T-helper 17 cell (primary cell): ENCODE measurements at places on chromosomes 12 and 14. TPM values are rescaled to one million over a fixed set of nuclear protein-coding genes. Genes with fewer than 3 reads are reported as not detected.

DNA sequence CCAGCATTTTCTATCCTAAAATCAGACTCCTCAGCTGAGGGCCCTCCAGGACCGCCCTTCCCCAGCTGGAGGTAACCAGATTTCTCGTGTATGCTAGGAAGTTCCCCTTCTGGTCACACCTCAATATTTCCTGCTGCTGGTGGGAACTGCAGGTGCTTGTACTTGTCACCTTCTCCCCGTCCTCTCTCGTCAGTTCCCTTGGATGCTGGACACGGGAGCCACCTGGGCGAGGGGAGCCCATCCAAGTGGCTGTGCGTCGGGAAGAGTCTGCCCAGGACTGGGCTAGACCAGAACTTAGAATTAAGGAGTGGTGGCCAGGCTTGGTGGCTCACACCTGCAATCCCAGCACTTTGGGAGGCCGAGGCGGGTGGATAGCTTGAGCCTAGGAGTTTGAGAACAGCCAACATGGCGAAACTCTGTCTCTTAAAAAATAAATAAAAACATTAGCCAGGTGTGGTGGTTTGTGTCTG, 23.2 kb upstream of the KIF26A start:
- peak overlapping the region; percentile 75 for H3K4me3 ChIP-seq
- H3K27ac ChIP-seq: no peak overlapping the region
- peak; percentile 3 for DNase-seq
- no peaks in the 10 kb centered on the region for H3K36me3 ChIP-seq

GRCh38 chr12:27824126-27824842, 44.2 kb upstream of the MANSC4 start:
- H3K4me3 ChIP-seq: peak overlapping the region; percentile 19
- no peaks in the 10 kb centered on the region for H3K27me3 ChIP-seq
- DNase-seq: no peak
- H3K4me1 ChIP-seq: peaks cover 20% of the 10 kb centered on the region
- H3K27ac ChIP-seq: peak overlapping the region; percentile 79

DNA sequence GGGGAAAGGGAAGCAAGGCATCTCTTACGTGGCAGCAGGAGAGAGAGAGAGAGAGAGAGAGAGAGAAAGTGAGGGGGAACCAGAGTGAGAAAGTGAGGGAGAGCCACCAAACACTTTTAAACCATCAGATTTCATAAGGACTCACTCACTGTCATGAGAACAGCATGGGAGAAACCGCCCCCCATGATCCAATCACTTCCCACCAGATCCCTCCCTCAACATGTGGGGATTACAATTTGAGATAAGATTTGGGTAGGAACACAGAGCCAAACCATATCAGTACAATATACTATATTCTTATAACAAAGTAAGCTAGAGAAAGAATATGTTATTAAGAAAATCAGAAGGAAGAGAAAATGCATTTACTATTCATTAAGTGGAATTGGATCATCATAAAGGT, 53.7 kb upstream of the PLXNC1 start:
- no peak overlapping the region for H3K4me3 ChIP-seq
- peaks cover 12% of the 10 kb centered on the region for H3K27me3 ChIP-seq
- peaks cover 5% of the 10 kb centered on the region for H3K4me1 ChIP-seq
- peaks cover 2% of the 10 kb centered on the region for H3K36me3 ChIP-seq
- no peak for DNase-seq

- no peak for DNase-seq
- H3K27ac ChIP-seq: no peak overlapping the region
- H3K27me3 ChIP-seq: no peaks in the 10 kb centered on the region
- no peaks in the 10 kb centered on the region for H3K36me3 ChIP-seq
- H3K4me3 ChIP-seq: no peak overlapping the region
- H3K4me1 ChIP-seq: peaks cover 26% of the 10 kb centered on the region
Observed at GRCh38 chr12:68478516-68479260, 132.0 kb upstream of the RAP1B start.

The MYRFL gene
- total RNA-seq: not detected

GRCh38 chr14:58770491-58770982, 132.8 kb downstream of the DACT1 start:
- H3K4me1 ChIP-seq: no peaks in the 10 kb centered on the region
- no peak for DNase-seq
- H3K27me3 ChIP-seq: peaks cover 14% of the 10 kb centered on the region
- H3K36me3 ChIP-seq: no peaks in the 10 kb centered on the region
- H3K27ac ChIP-seq: no peak overlapping the region

The NINJ2 gene
- total RNA-seq: 6.3 TPM

GRCh38 chr12:46660276-46660675, 165.5 kb downstream of the SLC38A4 start:
- no peaks in the 10 kb centered on the region for H3K27me3 ChIP-seq
- peak overlapping the region; percentile 63 for H3K27ac ChIP-seq
- no peaks in the 10 kb centered on the region for H3K36me3 ChIP-seq
- no peak overlapping the region for H3K4me3 ChIP-seq
- no peak for DNase-seq

The MMP19 gene
- total RNA-seq: not detected

DNA sequence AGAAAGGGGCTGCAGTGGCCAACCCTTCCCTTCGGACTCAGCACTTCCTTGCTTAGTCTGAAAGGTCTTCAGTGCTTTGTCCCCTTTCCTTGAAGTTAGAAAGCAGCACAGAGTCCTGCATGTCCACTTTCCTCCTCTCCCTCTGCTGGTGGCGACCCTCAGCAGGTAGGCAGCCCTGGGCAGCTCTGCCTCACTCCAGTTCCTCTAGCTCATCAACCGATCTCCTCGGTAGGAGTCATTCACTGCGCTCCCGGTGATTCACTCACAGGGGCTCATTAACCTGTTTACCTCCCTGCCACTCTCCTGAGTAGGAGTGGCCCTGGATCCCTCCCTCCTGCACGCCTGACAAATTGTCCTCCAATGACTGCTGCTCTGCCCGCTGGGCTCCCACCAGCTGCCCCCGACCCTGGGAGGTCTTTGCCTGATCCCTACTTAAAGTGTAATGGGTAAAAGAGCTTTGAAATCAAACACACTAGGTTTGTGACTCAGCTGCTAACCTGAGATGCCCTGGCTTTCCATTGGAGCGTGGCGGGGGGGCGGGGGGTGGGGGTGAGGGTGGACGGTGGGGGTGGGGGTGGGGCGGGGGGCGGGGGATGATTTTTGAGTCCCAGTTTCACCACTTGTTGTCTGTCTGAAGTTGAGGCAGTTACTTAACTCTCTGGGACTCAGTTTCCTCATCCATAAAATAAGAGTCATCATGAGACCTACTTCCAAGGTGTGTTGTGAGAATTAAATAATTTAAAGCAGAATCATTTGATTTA, 4.2 kb downstream of the SCNN1A start:
- H3K27ac ChIP-seq: no peak overlapping the region
- peaks cover 22% of the 10 kb centered on the region for H3K4me1 ChIP-seq
- DNase-seq: no peak
- H3K4me3 ChIP-seq: no peak overlapping the region
- peaks cover 7% of the 10 kb centered on the region for H3K27me3 ChIP-seq

The IL26 gene
- total RNA-seq: 0.52 TPM

DNA sequence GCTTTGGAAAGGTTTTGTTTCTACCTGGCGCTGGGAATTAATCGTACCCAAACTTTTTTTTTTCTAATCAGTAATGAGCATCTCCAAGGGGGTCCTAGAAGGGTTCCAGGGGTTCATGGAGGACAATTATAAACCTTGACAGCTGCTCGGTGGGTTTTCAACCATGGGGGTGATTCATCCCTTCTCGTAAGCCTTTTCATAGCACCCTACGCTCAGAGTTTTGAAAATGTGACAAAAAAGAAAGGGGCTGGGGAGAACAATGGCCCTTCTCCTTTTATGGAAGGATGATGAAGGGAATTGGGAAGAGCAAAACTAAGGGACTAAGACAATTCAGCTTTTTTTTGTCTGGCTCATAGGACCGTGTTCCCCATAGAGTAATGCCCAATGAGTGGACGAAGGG, 196.7 kb downstream of the ZFP36L1 start:
- no peak for DNase-seq
- H3K27me3 ChIP-seq: no peaks in the 10 kb centered on the region
- H3K36me3 ChIP-seq: no peaks in the 10 kb centered on the region

GRCh38 chr12:46722394-46723185, 103.2 kb downstream of the SLC38A4 start:
- no peaks in the 10 kb centered on the region for H3K36me3 ChIP-seq
- H3K4me1 ChIP-seq: no peaks in the 10 kb centered on the region
- peaks cover 23% of the 10 kb centered on the region for H3K27me3 ChIP-seq
- H3K4me3 ChIP-seq: no peak overlapping the region
- H3K27ac ChIP-seq: no peak overlapping the region
- DNase-seq: no peak

DNA sequence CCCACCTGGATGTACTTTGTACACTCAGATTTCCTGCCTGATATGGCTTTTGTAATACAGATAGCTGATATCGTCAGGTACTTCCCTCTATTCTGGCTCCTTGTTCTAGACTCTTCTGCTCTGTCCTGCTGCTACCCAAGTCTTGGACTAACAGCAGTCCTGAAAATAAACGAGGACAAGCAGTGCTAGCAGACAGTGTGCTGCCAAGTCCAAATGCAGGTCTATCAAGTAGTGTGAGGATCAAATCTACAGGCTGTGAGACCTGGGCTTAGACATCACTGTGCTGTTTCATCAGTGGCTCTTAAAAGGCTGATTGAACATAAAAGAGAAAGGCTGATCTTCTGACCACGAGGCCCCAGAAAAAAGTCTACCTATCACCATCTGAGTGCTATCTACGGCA, 418.1 kb downstream of the APAF1 start:
- H3K36me3 ChIP-seq: no peaks in the 10 kb centered on the region
- DNase-seq: no peak
- H3K4me3 ChIP-seq: no peak overlapping the region
- peaks cover 9% of the 10 kb centered on the region for H3K27me3 ChIP-seq

The HELB gene
- 72.1 TPM for total RNA-seq

The TRIM9 gene
- total RNA-seq: 0.16 TPM

DNA sequence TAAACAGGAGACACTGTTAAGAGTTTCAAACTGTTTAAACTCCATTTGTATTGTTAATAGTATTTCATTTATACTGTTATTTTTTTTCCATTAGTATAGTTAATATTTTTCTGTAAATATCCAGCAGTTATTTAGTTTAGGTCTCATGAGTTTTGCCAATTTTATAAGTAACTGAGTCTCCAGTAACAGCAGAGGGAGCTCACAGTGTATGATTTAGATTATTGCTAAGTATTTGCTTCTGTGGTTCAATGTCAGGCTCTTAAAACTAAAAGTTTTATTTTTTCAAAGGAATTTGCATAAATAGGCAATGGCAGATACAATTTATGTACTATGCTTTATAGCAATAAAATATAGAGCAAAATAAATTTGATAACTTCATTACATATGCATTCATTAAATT, 209.7 kb downstream of the ATXN7L3B start:
- no peak for DNase-seq
- H3K27me3 ChIP-seq: no peaks in the 10 kb centered on the region
- H3K27ac ChIP-seq: no peak overlapping the region
- no peaks in the 10 kb centered on the region for H3K4me1 ChIP-seq

The COX8C gene
- not detected for total RNA-seq

The TMEM52B gene
- total RNA-seq: not detected

- no peaks in the 10 kb centered on the region for H3K27me3 ChIP-seq
- peaks cover 30% of the 10 kb centered on the region for H3K4me1 ChIP-seq
- H3K36me3 ChIP-seq: peaks cover 2% of the 10 kb centered on the region
- DNase-seq: no peak
- H3K4me3 ChIP-seq: no peak overlapping the region
Observed at GRCh38 chr14:67493092-67493717, 4.7 kb upstream of the TMEM229B start.

The HOXC12 gene
- not detected for total RNA-seq

The DCN gene
- not detected for total RNA-seq

DNA sequence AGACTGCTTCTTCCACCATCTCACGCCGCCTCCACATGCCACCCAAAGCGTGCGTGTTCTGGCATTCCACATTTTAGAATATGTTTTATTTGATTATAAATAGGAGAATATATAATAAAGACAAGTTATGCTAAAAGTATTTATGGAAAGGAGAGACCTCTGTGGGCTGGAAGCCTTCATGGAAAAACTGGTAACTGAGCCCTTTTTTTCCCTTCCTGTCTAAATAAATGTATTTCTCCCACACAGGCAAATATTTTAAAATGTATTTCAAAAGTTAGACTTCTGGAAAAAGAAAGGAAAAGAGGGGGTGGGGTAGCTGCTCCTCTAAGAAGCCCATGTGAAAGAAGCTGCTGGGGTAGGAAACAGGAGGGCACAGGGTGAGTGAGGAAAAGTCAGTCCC, 16.1 kb upstream of the NR4A1 start:
- H3K27me3 ChIP-seq: no peaks in the 10 kb centered on the region
- DNase-seq: no peak
- H3K27ac ChIP-seq: peak overlapping the region; percentile 49
- no peak overlapping the region for H3K4me3 ChIP-seq

DNA sequence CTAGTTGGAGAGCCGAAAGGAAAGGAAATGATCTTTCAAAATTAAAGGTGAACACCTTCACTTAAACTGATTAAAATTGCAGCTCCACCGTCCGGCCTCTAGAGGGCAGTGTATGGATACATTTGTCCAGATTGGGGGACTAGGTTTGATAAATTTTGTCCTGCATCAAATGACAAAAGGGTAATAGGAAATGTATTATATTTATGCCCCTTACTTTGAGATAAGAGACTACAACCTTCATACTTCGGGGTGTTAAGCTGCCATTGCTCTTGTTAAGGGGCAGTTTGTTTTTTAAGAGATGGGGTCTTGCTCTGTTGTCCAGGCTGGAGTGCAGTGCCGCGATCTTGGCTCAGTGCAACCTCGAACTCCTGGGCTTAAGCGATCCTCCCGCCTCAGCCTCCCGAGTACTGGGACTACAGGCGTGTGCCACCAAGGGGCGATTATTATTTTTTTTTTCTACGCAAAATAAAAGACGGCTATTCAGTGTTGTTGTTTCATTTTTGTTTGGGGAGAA, 818 bp upstream of the SUOX start:
- H3K4me1 ChIP-seq: peaks cover 11% of the 10 kb centered on the region
- no peak overlapping the region for H3K4me3 ChIP-seq
- H3K27ac ChIP-seq: peak overlapping the region; percentile 21
- H3K27me3 ChIP-seq: peaks cover 4% of the 10 kb centered on the region
- peak; percentile 34 for DNase-seq

The TAS2R9 gene
- not detected for total RNA-seq

GRCh38 chr14:28088125-28088524, 678.5 kb upstream of the FOXG1 start:
- H3K27ac ChIP-seq: no peak overlapping the region
- no peak for DNase-seq
- no peaks in the 10 kb centered on the region for H3K4me1 ChIP-seq
- H3K27me3 ChIP-seq: no peaks in the 10 kb centered on the region

GRCh38 chr12:39532448-39532847, 87.2 kb downstream of the ABCD2 start:
- H3K27me3 ChIP-seq: no peaks in the 10 kb centered on the region
- DNase-seq: no peak
- no peak overlapping the region for H3K4me3 ChIP-seq
- H3K27ac ChIP-seq: no peak overlapping the region
- H3K36me3 ChIP-seq: peaks cover 7% of the 10 kb centered on the region

DNA sequence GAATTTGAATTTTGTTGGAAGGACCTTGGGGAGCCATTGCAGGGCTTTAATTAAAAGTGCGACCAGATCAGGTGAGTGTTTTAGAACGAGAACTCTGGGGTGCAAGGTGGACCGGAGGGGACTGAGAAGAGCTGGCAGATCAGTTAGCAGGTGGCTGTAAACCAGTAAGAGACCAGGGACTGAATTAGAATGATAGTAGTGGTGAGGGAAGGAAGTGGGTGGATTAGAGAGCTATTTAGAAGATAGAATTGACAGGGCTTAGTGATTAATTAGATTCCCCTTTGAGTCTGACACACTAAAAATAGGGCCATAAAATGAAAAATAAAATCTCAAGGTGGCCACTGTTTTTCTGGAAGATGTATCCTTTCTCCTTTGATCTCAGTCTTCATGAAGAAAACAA, 44.8 kb downstream of the PLXNC1 start:
- H3K27ac ChIP-seq: no peak overlapping the region
- H3K4me3 ChIP-seq: no peak overlapping the region
- peaks cover 3% of the 10 kb centered on the region for H3K4me1 ChIP-seq
- H3K36me3 ChIP-seq: peaks cover 6% of the 10 kb centered on the region
- no peak for DNase-seq

The MFAP5 gene
- not detected for total RNA-seq

The MYH6 gene
- total RNA-seq: not detected
